ENCODE measurements at places on chromosomes 3 and 15. TPM values are rescaled to one million over a fixed set of nuclear protein-coding genes. Genes with fewer than 3 reads are reported as not detected.

TGM5 gene
- total RNA-seq: not detected

- H3K27me3 ChIP-seq: no peaks in the 10 kb centered on the region
- H3K27ac ChIP-seq: peak overlapping the region; percentile 97
- no peaks in the 10 kb centered on the region for H3K36me3 ChIP-seq
- DNase-seq: peak; percentile 84
Measured at GRCh38 chr3:188262913-188263683, 109.1 kb downstream of the LPP start.

EIF4G1 gene
- total RNA-seq: 370 TPM

DNA sequence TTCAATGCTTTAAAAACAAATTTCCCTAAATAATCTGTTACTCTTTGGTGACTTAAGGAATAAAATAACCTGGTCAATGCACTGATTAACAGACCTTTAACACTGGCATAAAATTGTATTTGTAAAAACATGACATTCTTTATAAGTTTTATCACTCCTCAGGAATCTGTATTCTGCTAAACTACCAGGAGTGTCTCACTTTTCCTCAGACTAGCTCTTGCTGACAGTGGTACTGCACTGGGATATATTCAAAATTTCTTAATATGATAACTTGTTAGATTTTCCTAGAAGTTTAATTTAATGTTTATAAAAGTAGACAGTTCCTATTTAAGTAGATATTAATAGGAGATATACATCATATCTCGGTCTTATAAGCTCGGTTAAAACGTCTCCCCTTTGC, 363.4 kb upstream of the ARHGEF26 start:
- H3K27me3 ChIP-seq: no peaks in the 10 kb centered on the region
- H3K36me3 ChIP-seq: no peaks in the 10 kb centered on the region
- DNase-seq: peak; percentile 42
- peaks cover 13% of the 10 kb centered on the region for H3K4me1 ChIP-seq

TLR9 gene
- not detected for total RNA-seq

ATP13A4 gene
- not detected for total RNA-seq

DNA sequence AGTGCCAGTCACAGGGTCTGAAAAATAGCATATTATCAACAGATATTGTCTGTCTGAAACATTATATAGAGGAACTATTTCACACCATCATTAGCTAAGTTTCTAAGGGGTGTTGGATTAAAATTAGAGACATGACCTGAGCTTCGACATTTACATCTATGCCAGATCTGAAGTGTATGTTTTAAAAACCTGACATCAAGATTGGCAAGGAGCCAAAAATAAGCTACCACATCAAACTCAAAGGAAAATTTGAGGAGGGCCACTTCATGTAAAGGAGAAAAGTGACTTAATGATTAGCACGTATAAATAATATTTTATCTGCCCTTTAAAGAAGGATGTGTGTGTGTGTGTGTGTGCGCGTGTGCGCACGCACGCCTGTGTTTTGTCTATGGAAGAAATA, 752.0 kb upstream of the GRM7 start:
- H3K27ac ChIP-seq: no peak overlapping the region
- H3K36me3 ChIP-seq: no peaks in the 10 kb centered on the region
- no peak overlapping the region for H3K4me3 ChIP-seq
- no peaks in the 10 kb centered on the region for H3K4me1 ChIP-seq
- no peaks in the 10 kb centered on the region for H3K27me3 ChIP-seq

DNA sequence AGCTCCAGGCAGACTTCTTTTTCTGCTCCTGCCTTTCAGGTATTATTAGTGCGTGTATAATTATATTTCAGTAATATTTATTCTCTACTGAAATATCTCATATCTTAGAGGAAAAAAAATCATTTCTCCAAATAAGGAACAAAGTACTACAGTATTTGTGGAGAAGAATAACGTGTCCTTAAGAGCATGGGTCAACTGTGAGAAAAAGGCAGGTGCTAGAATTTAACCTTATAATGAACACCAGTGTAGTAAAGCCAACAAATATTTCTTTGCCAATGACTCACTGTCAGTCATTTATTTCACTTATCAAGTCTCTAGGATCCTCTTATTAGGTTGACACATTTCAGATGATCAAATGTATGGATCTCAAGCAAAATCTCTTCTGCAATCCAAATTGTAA, 183.4 kb downstream of the GREM1 start:
- H3K27me3 ChIP-seq: no peaks in the 10 kb centered on the region
- peaks cover 8% of the 10 kb centered on the region for H3K4me1 ChIP-seq
- H3K36me3 ChIP-seq: no peaks in the 10 kb centered on the region
- no peak for DNase-seq
- H3K27ac ChIP-seq: no peak overlapping the region

DNA sequence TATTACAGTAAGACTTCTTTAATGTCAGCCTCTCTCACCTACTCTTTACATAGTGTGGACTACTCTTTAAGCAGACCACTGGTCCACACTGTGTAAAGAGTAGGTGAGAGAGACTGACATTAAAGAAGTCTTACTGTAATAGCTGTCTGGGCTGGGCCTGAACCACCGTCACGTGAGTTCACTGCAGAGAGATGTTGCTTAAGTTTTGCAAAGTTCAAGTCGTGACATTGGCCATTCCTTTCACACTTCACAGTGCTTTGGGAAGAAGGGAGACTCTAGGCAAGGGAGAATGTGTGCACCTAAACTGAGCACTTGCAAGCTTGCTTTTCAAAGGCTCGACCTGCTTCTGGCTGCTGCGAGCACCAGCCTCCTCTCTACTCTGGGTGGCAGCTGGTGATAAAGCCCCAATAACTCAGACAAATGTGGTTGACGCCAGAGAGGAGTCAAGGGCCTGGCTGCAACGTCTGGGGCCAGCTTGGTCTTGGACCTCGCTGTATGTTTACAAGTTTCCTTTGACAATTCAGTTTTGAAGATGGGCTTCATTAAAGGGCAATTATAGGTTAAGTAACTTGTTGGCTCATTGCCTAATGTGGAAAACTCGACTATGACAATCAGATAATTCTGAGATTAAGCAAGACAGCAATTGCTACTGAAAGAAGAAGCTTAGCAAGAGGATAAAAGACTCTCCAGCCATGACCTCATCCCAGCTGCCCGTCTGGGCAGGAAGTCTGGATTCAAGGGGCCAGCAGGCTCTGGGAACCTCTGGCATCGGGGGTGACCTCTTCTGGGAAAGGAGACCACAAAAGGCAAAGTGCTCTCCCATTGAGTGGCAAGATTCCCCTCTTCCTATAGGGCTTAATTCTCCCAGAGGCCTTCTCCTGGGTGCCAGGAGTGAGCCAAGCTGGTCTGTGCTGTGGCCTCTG, 242.1 kb upstream of the TLE3 start:
- H3K27me3 ChIP-seq: no peaks in the 10 kb centered on the region
- no peaks in the 10 kb centered on the region for H3K36me3 ChIP-seq
- no peaks in the 10 kb centered on the region for H3K4me1 ChIP-seq
- peak; percentile 62 for DNase-seq

XCR1 gene
- total RNA-seq: not detected

DNA sequence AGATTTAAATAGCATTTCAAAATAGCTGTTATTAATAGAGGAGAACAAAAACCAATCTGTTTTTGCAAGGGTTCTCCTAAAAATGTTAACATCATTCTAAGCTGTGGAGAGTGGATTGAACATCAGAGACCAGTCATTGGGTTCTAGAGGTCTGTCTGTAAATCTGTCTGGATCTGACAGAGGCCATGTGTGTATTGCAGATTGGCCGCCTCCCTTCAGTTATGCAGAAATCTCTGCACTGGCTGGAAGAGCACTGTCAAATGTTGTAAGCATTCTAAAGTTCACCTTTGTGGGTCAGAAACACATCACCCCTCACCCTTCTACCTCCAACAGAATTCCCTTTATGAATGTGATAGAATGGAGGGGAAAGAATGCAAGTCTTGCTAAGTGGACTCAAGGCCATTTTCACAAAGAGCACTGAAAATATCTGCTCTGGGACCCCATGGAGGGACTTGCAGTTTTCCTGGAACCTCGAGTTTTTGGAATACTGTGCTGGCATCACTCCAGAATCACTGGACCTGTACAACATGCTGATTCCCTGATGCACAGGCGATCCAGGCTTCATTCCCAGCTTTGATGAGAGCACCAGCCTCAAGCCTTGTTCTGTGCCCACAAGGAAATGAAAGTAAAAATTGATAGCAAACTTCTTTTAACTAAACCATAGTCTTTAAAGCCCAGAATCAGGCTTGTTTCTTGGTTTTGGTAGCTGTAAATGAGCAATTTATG, 8.4 kb downstream of the FAM81A start:
- DNase-seq: no peak
- H3K27ac ChIP-seq: no peak overlapping the region
- H3K4me1 ChIP-seq: no peaks in the 10 kb centered on the region
- no peak overlapping the region for H3K4me3 ChIP-seq
- H3K36me3 ChIP-seq: no peaks in the 10 kb centered on the region
- H3K27me3 ChIP-seq: no peaks in the 10 kb centered on the region

ZNF385D gene
- 0.97 TPM for total RNA-seq

DNA sequence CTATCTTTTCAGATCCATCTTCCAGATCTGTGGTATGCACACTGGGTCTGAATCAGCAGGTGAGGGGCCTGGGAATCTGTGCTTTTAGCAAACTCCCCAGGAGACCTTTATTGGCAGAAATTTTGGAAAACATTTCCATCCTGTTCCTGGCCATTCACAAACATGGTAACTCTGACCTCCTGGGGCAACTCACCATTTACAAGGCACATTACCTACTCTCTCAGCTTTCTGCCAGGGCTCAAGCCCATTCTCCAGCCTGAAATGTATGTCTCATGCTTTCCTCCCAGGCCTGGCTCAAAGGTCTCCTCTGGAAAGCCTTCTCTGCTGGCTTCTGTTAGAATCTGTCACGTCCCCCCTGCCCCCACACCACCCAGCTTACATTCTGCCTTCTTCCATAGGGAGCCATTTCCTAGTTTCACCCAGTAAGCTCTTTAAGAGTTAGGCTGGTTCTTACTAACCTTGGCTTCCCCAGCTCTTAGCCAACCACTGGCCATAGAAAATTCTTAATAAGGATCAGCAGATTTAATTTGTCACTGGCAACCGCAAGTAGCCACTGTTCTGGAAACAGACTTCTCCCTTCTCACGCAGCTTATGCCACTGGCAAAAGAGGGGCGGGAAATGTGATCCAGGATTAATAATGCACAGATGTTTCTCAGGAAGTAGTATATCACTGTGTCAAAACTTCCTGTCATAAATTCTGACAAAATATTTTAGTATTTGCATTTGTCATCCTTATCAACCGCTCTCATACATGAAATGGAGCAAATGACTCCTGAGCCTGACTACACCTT, 55.0 kb downstream of the RORA start:
- no peaks in the 10 kb centered on the region for H3K27me3 ChIP-seq
- H3K27ac ChIP-seq: no peak overlapping the region
- no peak for DNase-seq
- no peak overlapping the region for H3K4me3 ChIP-seq
- H3K4me1 ChIP-seq: no peaks in the 10 kb centered on the region

RTP1 gene
- total RNA-seq: not detected

DNA sequence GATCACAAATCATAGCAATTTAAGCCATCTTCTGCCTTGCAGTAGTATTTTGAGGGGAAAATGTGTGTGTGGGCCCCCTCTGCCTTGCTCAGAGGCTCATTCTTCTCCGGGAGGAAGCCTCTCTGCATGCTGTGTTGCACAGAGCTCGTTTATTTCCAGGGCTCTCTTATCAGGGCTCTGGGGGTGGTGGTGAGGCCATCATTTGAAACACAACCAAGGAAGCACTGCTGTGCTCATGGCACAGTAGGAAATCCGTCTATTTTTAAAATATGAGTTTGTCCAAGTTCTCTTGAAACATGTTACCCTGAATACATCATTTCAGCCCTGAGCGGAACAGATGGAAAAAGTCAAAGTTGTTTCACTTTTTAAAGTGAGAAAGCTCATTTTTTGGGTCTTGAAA, 369.0 kb upstream of the CFAP20DC start:
- H3K4me3 ChIP-seq: no peak overlapping the region
- H3K27me3 ChIP-seq: no peaks in the 10 kb centered on the region
- no peak for DNase-seq
- H3K36me3 ChIP-seq: no peaks in the 10 kb centered on the region

DNA sequence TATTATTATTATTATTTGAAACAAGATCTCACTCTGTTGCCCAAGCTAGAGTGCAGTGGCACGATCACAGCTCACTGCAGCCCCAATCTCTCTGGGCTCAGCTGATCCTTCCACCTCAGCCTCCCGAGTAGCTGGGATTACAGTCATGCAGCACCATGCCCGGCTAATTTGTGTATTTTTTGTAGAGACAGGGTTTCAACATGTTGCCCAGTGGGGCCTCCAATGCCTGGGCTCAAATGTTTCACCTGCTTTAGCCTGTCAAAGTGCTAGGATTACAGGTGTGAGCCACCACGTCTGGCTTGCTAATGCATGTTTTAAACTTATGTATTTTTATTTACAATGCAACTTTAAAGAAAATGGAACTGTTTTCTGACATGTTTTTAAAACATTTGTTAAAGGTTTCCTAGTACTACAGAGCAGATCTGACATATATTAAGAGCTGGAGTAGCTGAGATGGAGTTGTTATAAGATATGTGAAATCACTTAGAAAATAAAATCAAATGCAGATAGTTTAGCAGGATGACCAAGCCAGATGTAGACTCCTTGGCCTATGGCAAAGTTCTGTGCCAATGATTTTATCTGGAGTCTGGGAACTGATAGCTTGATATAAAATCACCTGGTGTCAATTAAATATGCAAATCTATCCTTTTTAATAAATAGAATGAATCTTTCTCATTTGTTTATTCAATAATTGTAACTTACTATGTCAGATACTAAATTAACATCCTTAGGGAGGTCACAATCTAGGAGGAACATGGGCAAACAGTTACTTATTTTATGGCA, 310.1 kb upstream of the NAALADL2 start:
- DNase-seq: no peak
- no peaks in the 10 kb centered on the region for H3K27me3 ChIP-seq
- 0 out of 2 replicates have a peak, but pooled peaks cover 6% of the 10 kb centered on the region for H3K4me1 ChIP-seq
- no peak overlapping the region for H3K27ac ChIP-seq
- H3K4me3 ChIP-seq: no peak overlapping the region

DNA sequence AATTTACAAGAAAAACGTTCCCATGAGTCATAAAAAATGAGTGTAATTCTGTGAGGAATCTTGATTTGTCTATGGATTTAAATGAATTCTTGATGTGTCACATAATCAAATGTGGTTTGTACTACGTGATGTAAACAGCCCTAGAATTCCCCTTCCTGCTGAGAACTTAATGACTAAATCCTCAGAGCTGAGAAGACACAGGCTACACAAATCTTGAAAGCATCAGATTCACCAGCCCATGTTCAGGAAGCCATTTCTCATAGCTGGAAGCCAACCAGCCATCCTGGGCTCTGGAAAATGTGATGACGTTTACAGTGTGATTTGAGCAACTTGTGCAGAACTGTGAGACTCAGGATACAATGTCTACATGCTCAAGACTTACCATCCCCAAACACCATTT, 193.7 kb upstream of the MME start:
- peaks cover 22% of the 10 kb centered on the region for H3K4me1 ChIP-seq
- no peaks in the 10 kb centered on the region for H3K36me3 ChIP-seq
- peak; percentile 98 for DNase-seq
- H3K27me3 ChIP-seq: no peaks in the 10 kb centered on the region
- peak overlapping the region; percentile 47 for H3K4me3 ChIP-seq
- H3K27ac ChIP-seq: peak overlapping the region; percentile 80

DPPA2 gene
- total RNA-seq: not detected

Measured in GM23248 (cell line).